Psoas muscle (tissue), 8 donors: ENCODE measurements at places on chromosomes 2 and 18. TPM values are rescaled to one million over a fixed set of nuclear protein-coding genes. Genes with fewer than 3 reads are reported as not detected.

CPLX4 gene
- total RNA-seq, result not detected

GKN1 gene
- total RNA-seq, result not detected

ABCG5 gene
- not detected for total RNA-seq

TBR1 gene
- not detected for total RNA-seq

RPL31 gene
- 718 TPM for total RNA-seq

DNAJC5G gene
- not detected for total RNA-seq

TLX2 gene
- not detected for total RNA-seq

GRHL1 gene
- 1.2 TPM for total RNA-seq

LRRC30 gene
- 1.5 TPM for total RNA-seq

CRACDL gene
- total RNA-seq, result 2.8 TPM

GRCh38 chr2:222034058-222034457 lies 264.7 kb downstream of the PAX3 start:
- DNase-seq, result no peak

GRCh38 chr2:100484390-100484789 lies 14.1 kb downstream of the NMS start:
- no peak for DNase-seq

- no peak for DNase-seq
Observed at GRCh38 chr2:223649554-223650533, 47.7 kb upstream of the SCG2 start.

GRCh38 chr2:150126839-150127238 lies 360.6 kb downstream of the RND3 start:
- no peak for DNase-seq

DNA sequence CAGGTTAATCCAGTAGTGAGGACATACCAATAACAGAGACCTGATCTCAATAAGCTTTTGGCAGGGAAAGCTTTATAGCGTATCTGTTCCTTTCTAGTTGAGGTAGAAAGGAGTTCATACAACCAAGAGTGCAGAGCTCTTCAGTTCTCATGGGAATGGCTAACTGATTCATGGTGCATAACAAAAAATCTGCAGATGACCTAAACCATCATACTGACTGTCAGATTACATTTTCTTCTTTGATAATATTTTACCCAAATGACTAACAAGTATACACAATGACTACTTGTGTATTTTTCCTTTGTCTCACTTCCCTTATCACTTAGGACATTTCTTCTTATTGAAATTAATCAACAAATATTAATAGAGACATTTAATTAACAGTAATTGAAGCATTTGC lies 140.0 kb upstream of the SERTAD2 start:
- no peak for DNase-seq

DNA sequence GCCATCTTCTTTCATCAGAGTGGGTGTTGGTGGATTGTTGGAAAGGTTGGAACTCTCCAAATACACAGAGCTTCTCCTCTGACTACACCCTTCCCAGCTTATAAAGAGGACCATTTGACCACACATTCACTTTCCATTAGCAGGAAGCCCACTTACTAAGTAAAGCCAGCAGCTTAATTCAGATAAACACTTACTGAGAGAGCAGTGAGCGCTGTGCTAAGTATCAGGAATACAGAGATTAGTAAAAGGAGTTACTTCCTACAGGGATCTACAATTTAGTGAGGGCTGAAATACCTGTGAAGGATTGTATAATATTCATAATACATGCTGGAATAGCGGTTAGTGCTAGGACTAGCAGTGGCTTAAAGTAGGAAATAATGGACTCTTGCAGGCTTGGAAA lies 343.0 kb downstream of the NYAP2 start:
- DNase-seq, result no peak

GRCh38 chr2:198321522-198322088 lies 517.2 kb downstream of the PLCL1 start:
- DNase-seq, result no peak

GRCh38 chr2:162258686-162259085 lies 15.4 kb upstream of the FAP start:
- no peak for DNase-seq

- DNase-seq, result no peak
Observed at GRCh38 chr2:217279556-217279955, 419.7 kb upstream of the TNP1 start.

- no peak for DNase-seq
Observed at GRCh38 chr2:54348646-54349045, 92.6 kb upstream of the TSPYL6 start.

DNA sequence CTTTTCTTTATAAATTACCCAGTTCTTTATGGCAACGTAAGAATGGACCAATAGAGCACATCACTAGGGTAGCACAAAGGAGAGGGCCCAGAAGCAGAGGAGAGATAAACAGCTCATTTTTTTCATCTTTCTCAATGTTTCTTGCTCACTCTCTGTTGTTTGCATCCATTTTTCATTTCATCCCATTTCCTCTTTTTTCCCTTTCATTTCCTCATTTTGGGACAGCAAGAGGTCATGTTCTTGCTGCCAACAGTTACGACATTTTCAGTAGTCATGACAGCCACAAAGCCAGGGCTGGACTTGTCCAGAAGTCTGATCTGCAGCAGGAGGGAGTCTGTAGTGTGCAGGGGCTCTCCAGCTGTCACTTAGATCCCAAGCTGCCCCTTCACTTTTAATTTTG lies 52.7 kb upstream of the CYP1B1 start:
- no peak for DNase-seq

DNA sequence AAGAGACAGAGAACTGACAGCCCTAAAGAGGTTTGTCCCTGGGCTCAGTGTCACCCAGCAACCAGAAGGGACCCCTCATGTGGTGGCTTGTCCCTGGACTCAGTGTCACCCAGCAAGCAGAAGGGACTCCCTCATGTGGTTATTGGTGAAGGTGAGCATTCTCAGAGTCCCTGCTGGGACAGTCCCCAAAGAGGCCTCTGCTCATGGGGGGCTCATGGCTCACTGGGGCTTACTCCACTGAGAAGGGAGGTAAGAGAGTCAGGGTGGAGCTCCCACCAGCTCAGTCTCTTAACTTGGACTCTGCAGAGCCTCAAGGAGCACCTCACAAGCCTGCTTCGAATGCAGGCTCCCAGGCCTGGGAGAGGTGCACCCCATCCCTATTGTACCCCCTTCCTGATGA lies 145.2 kb upstream of the COPS8 start:
- no peak for DNase-seq

- DNase-seq, result peak; percentile 79
Observed at GRCh38 chr2:201618744-201619662, 24.3 kb downstream of the TMEM237 start.

DNA sequence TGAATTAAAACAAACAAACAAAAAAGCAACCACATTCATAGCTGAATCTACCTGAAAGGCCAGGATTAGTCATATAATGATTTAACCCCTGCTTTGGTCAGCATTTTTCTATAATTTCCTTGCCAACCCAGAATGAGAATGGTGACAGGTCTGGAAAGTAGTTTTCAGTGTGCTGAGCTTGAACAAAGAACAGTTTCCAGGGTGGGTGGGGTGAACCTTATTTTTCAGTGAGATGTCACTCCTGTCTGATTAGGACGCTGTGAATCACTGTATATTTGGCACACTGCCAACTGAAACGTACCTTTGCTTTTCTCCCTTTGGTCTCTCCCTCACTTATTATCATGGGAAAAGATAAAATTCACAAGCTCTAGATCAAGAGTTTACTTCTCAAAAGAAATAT lies 35.0 kb upstream of the DSC1 start:
- no peak for DNase-seq

- DNase-seq, result no peak
Observed at GRCh38 chr2:236573066-236573929, 3.7 kb downstream of the ACKR3 start.

DNA sequence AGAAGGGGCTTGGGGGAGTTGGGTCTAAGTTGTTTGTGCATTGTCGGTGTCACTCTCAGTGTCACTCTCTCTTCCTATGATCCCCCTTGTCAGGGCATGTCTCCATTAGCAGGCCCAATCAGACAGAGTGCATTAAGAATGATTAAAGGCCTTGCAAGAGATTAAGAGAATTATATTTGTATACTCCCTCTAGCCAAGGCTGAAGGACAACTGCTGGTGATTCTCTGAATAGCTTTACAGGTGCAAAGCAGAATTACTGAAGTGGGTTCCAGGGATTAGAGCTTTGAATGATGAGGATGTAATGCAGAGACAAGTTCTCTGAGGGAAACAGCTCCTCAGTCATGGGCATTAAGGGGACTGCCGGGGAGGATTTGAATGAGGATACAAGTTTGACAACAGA lies 104.8 kb upstream of the LGALSL start:
- no peak for DNase-seq

- no peak for DNase-seq
Observed at GRCh38 chr18:79624356-79625170, 55.0 kb upstream of the CTDP1 start.

GRCh38 chr18:22167471-22168241 lies 1.7 kb upstream of the GATA6 start:
- no peak for DNase-seq

DNA sequence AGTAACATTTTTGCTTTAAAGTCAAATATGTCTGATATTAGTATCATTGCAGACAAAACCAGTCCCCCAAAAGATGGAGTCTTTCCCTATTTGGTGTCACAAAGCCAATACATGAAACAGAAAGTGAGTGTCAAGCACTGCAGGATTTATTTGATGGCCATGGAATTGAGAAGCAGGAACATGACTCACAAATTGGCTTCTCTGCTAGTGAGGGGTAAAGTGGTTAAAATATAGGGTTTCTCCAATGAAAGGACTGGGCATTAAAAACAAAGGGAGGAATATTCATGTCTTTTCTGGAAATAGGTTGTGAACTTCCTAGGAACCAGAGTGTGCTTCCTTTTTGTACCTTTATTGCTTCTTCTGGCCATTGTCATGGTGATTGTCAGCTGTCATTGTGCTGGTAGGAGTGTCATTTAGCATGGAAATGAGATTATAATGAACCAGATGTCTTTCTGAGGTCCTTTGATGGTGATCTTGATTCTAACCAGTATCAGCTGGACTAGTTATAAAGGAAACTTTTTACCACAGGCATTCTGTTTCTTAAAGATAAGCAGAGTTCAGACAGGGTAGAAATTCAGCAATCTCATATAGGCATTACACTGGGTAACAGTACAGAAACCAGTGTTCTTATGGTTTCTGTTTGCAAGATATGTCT lies 4.1 kb downstream of the REG1B start:
- no peak for DNase-seq

- DNase-seq, result no peak
Observed at GRCh38 chr2:150214626-150215025, 272.8 kb downstream of the RND3 start.

DNA sequence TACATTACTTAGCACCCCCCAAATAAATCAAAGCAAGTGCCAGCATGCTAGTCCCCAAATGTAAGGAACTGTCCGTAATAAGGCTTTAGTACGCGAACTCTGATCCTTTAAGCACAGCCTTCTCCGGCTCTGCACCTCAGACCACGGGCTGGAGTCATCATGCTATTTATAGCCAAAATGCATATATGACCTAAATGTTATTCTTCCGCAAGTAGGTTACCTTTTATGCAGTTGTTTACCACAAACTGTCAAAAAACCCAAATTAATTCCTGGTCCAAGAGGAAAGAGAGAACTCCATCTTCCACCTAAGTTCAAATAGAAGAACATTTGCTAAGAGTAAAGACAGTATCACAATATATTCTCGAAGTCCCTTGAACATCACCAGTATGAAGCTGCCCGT lies 42.7 kb downstream of the ZNF516 start:
- DNase-seq, result no peak

DNA sequence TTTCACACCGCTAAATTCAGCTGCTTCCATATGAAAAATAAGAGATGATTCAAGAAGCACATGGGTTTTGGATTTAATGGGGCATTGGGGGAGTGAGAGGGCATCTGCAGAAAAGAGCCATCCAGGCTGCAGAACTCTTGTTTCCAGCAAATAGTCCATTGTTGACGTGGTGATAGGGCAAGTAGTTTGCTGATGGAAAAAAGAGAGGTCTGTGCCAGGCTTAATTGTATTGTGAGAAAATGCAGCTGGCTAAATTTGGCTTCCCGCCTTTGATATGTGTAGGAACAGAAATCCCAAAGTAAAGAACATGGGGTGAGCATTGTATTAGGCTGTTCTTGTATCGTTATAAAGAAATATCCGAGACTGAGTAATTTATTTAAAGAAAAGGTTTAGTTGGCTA lies 199.5 kb downstream of the SETBP1 start:
- DNase-seq, result no peak

- DNase-seq, result no peak
Observed at GRCh38 chr18:48020337-48021250, 90.1 kb upstream of the SMAD2 start.

DNA sequence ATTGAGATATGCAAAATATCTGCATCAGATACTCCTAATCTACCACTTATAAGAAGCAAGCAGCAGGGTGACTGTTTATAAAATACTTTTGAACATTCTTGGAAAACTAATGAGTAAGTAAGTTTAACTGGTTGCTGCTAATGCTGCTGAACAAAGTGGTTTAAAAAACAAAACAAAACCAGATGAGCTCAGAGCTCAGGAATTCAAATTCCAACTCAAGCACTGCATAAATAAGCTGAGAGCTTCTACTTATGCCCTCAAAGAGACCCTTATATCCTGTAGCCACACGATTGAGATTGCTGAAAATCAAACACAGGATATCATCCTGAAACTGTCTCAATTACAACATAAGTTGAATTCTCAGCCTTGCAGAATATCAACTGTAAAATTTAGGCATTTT lies 62.3 kb upstream of the NYAP2 start:
- DNase-seq, result no peak

DNA sequence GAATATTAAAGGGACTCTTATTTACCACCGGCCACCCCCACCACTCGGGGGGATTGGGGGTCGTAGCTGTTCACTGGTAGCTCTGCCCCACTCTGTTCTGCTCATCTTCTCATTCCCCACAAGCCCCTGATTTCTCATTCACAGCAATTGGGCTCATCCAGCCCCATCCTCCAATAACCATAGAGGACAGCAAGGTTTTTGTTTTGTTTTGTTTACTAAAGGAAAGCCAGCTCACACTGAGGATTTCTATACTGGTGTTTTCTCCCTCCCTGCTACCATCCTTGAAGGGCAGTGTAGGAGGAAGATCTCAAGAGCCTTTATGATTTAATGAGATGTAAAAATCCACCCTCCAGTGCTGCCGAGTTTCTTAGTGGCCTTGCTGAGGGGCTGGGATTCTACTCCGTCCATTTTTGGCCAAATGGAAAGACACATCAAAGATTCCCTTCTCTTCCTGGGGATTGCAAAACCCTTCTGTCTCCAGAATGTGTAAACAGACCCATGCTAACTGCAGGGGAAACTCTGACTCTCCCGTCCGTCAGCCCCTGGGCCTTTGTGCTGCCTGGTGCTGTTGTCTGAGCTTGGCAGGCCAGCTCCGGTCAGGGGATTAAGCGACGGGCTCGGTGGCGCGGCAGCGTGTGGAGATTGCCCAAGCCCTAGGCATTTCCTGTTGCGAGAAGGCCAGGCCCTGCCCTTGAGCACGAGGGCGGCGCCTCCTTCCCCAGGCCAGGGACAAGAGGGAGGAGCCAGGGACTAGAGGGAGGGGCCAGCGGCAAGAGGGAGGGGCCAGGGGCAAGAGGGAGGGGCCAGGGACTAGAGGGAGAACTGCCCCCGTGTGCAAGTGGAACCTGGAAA lies 165.0 kb downstream of the ANTXR1 start:
- DNase-seq, result peak; percentile 97

DNA sequence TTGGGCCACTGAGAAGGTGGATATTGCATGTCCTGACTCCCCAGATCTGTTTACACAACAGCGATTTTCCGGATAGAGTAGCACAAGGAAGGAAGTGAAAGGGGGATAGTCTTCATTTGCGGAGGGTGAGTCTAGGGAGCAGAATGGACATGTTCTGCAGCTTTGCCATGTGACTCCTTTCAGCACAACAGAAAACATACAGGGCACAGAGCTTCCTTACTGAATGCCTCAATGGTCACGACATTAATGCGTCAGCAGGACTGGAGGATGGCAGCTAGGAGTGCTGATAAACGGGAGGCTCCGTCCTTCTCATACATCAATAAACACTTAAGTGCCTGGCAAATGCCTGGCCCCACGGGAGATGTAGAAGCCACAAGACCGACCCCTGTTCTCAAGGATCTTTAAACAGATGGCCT lies 163.0 kb downstream of the FAM210A start:
- no peak for DNase-seq
